H1 (cell line): ENCODE measurements at places on chromosomes 2 and 18. TPM values are rescaled to one million over a fixed set of nuclear protein-coding genes. Genes with fewer than 3 reads are reported as not detected.

DSG1 gene
- 0.06 TPM in 1 of 2 replicates, not detected in the other for total RNA-seq

DNA sequence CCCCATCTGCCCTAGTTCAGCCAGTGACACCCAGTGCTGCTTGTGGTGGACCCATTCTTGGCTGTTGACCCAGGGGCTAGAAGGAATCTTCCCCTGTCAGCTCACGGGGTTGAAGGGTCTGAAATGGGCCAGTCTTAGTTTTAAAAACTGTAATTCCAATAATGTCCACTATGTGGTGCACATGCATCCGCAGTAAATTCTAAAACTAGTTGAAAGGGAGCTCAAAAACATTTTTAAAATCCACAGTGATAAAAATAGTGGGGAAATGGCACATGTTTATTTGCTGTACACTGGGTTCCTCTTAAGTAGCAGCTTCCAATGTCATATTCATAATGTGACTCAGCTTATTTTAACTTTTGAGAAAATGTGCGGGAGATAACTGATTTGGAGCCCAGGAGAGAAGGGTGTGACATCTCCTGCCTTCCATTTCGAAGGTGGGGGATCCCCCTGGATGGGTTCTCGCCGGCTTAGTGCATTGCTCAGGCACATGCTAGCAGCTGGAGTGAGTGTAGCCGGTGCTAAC lies 32.8 kb downstream of the GRHL1 start:
- no peak for DNase-seq

- DNase-seq = no peak
Measured at GRCh38 chr18:79866889-79867574, 69.3 kb downstream of the KCNG2 start.

- DNase-seq = no peak
Measured at GRCh38 chr18:8279781-8280330, 329.4 kb upstream of the RAB12 start.

GRCh38 chr2:227862741-227863588 lies 8.5 kb upstream of the DAW1 start:
- DNase-seq = peak; percentile 50

- no peak for DNase-seq
Measured at GRCh38 chr2:38239452-38239851, 137.6 kb downstream of the ATL2 start.

ADD2 gene
- 166 and 170 TPM in 2 replicates for total RNA-seq

- DNase-seq = no peak
Measured at GRCh38 chr2:11945139-11946126, 199.0 kb downstream of the LPIN1 start.

- no peak for DNase-seq
Measured at GRCh38 chr18:1013951-1014350, 109.3 kb downstream of the ADCYAP1 start.

DNA sequence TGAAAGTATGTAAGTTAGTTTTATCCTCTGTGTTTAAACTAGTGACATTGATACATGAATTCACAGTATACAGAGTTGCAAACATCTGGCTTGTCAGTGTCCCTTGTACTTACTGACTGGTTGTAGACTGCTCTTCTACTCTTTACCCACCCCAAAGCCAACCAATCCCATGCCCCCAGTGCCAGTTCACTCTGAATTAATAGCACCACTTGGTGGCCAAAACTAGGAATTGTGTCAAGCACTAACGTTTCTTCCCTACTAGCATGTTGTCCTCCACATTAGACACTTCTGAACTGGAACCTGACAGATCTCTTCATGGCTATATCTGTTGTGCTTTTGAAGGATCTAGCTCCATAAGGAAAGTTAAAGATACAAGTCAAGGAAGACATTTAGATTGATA lies 27.2 kb upstream of the OTX1 start:
- no peak for DNase-seq

- peak; percentile 83 for DNase-seq
Measured at GRCh38 chr2:240595381-240596079, 9.0 kb downstream of the CAPN10 start.

DNA sequence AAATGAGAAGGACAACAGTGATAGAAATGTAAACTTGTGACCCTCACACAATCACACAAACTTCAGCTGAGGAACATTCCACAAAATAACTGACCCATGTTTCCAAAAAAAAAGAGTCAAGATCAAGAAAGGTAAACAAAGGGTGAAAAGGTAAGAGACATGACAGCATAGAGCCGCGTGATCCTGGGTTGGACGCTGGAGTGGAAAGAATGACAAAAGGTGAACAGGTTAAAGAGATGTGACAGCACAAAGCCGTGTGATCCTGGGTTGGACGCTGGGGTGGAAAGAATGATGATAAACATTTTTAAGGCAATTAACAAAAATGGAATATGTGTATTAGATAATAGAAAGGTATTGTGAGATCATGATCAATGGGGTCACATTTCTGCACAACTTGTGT lies 110.3 kb downstream of the SNTG2 start:
- no peak for DNase-seq

GRCh38 chr18:51330148-51330547 lies 132.7 kb upstream of the MEX3C start:
- no peak for DNase-seq

POTEI gene
- total RNA-seq = 0.19 and 0.20 TPM in 2 replicates

MALL gene
- 3.6 and 3.9 TPM in 2 replicates for total RNA-seq

PDE11A gene
- 0.19 and 0.36 TPM in 2 replicates for total RNA-seq

DNA sequence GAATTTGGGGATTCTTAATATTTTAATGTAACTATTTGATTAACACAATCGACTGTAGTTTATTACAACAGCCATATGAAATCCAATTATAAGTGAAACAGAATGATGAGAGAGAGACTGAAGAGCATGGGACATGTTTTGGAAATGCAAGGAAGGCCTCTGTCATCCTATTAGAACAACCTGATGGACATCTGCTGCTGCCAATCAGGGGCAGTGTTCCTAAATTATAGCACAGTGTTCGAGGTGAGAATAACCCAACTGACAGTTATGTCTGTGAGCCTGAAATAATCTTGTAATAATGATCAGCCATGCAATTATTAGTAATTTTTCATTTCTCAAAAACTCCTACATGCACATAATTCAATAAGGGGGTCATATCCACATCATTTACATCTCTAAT lies 73.6 kb downstream of the CCDC141 start:
- DNase-seq = no peak

DNA sequence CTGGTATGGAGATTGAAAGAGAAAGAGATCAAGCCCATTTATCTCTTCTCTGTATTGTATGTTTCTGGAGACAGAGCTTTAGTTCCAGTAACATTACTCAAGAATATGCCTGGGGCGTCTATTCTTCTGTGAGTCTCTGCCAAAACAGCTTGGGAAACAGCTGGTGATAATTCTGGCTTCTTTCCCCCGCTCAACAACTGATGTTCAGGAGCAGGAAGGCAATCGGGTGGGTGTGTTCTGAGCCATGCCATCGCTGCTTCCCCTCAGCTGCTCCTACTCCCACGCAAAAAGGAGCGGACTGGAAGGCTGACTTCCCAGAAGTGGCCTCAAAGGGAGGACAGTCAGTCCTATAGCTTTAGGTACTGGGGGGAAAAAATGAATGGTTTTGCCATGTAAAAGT lies 695.1 kb downstream of the PLCL1 start:
- no peak for DNase-seq

GRCh38 chr2:12970861-12971260 lies 254.1 kb downstream of the TRIB2 start:
- no peak for DNase-seq

- no peak for DNase-seq
Measured at GRCh38 chr2:16386031-16386430, 279.6 kb downstream of the CYRIA start.

DNA sequence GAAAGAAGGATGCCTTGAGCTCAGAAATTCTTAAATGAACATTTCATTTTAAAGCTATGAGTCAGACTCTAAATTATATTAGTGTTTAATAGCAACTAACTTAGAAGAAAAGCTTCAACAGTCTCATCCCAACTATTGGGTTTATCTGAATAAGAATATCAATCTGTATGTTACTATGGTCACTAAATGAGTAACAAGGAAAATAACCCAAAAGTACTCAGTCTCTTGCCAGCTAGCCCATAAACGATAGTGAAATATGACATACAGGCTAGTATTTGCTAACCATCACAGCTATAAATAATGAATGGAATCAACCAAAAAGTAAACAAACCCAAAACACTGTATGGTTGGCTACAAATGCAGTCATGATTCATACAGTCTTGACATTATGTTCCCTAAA lies 174.9 kb downstream of the RAB3GAP1 start:
- no peak for DNase-seq

GRCh38 chr18:75203416-75204268 lies 5.3 kb downstream of the PTGR3 start:
- no peak for DNase-seq

DNA sequence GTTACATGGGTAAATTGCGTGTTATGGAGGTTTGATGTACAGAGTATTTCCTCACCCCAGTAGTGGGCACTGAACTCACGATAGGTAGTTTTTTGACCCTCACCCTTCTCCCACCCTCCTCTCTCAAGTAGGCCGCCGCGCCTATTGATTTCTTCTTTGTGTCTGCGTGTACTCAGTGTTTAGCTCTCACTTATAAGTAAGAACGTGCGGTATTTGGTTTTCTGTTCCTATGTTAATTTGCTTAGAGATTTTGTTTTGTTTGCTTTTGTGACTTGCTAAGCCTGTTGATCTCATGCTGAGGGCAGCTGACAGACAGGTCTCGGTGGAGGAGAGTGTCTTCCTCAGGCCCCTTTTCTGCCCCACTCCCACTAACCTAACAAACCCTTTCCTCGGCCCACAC lies 36.2 kb downstream of the ACOXL start:
- DNase-seq = no peak

DNA sequence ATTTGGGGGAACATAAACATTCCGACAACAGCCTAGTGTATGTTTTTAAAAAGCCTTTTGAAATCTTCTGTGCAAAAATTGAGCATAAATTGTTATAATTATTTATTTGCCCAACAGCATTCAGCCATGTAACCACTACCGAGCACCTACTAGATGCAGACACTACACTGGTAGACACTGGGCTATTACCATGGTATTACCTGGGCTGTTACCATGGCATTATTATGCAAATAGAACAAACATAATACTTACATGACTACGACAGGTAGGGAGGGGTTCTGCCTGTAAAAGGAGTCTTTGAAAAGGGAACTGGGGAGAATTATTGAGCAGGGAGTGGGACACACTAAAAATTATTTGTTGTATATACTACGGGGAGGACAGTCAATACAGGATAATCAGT lies 116.4 kb downstream of the MREG start:
- DNase-seq = no peak

CD8B2 gene
- total RNA-seq = not detected in 2 replicates

- no peak for DNase-seq
Measured at GRCh38 chr2:68710336-68710735, 24.3 kb upstream of the ARHGAP25 start.

- no peak for DNase-seq
Measured at GRCh38 chr2:235587202-235587601, 93.4 kb downstream of the AGAP1 start.

DNA sequence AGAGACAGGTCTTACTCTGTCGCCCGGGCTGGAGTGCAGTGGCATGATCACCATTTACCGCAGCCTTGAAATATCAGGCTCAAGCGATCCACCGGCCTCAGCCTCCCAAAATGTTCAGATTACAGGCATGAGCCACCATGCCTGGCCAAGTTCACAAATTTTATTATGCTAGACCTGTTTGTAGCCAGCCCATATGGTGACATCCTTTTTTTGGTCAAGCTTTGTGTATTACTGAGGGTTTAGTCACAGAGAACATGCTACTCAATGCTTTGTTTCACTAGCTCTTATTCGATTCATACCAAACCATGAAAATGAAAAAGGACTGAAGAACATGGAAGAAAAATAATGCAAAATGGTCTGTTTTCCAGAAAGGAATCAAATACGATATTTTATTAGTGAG lies 41.4 kb downstream of the DGKD start:
- no peak for DNase-seq

GRCh38 chr2:120985997-120986651 lies 250.5 kb downstream of the GLI2 start:
- no peak for DNase-seq

DNA sequence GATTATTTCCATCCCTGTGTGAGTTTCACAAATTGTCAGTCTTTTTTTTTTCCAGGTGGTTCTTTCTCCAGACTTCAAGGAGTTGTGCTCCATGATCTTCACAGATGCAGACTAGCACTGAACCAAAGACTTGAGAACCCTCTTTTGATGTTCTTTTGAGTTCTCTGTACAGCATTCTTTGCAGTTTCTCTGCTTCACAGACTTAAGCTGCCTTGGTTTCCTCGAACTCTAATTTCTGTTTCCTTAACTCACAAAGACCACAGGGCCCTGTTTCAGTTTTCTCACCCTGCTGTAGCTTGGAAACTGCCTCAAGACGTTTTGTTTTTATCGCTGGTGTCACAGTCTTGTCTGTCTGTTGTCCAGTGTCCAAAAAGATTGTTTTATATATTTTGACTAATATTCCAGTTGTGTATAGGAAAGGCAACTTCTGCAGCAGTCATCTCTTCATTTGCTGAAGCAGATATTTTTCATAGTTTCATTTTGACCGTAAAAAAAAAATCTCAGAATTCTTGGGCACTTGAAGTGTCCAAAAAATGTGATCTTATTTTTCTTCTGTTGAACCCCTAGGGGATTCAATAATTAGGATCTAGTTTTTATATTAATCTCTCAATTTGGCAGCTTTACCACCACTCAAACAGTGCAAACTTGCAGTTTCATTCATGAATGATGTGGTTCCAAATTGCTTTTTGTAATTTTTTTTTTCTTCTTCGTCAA lies 97.0 kb upstream of the MC4R start:
- no peak for DNase-seq

DNA sequence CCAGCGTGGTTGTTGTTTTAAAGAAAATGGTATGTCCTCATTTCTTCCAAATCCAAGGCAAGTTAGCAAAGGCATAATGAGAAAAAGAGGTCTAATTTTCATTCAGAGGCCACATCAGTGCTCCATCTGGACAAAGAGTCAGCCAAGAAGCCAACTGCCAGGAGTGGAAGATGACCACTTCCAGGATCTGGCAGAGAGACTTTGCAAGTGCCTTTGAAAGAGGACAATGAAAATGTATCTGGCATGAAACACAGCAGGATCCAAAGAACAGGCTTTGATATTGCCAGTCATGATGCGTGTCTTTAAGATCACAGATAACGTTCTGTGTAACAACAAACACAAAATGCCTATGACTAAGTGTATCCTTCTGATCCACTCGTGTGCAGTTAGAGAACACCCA lies 82.8 kb downstream of the AFF3 start:
- no peak for DNase-seq

CXCR4 gene
- total RNA-seq = 1.3 and 1.8 TPM in 2 replicates
